Upper lobe of left lung (tissue), 6 donors: ENCODE measurements at places on chromosomes 16 and 17. TPM values are rescaled to one million over a fixed set of nuclear protein-coding genes. Genes with fewer than 3 reads are reported as not detected.

DNA sequence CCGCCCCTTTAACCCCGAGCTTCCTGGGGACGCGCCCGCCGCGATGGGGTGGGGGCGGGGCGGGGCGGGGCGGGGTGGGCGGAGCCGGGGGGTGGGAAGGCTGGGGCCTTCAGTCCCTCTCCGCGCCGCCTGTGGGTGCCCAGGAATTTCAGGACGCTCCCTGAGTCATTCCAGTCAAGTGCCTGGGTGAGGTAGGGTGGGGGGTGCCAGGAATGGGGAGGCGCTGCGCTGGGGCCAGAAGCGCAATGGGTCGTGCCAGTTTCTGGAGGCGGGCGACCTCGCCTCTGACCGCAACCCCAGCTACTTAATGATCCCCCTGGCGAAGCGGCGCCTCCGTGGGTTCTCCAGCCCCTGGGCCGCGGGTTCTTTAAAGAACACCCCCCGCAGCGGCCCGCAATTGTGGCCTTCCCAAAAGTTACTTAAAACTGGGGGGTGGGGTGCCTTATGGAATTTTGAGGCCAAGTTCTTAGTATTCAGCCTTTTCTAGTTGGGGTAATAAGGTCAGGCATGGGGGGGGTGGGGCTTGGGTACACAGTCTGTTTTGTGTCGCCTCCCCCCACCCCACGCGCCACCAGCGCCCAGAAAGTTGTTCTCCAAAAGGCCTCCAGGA lies 826 bp upstream of the GSE1 start:
- H3K27me3 ChIP-seq = no peaks in the 10 kb centered on the region
- peaks cover 78% of the 10 kb centered on the region for H3K4me1 ChIP-seq
- peak; percentile 91 for DNase-seq

DNA sequence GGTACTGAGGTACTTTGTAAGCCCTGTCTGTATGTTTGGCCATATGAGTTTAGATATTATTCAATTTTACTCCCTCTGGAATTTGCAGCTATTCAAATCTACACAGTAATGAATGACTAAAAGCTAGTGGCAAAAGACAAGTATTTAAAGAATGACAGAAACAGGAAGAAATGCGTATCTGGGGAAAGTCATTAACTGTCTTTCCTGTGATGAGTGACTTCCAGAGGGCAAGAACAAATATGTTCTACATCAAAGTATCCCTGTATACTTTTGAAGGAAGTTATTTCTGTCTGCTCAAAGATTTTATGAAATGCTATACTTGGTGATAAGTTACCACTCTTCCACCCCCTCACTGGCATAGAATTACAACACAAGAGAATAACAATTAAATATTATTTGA lies 489.3 kb upstream of the SOX9 start:
- H3K4me1 ChIP-seq = no peaks in the 10 kb centered on the region
- DNase-seq = no peak
- H3K27ac ChIP-seq = no peak overlapping the region
- no peak overlapping the region for H3K4me3 ChIP-seq
- H3K36me3 ChIP-seq = no peaks in the 10 kb centered on the region

Gene EFCAB5
- 0.22 TPM for total RNA-seq

Gene SCARF1
- 22.0 TPM for total RNA-seq

Gene FOXN1
- total RNA-seq = not detected

Gene CD300LG
- total RNA-seq = 6.0 TPM

Gene CORO6
- 33.0 TPM for total RNA-seq

- no peak overlapping the region for H3K4me3 ChIP-seq
- H3K36me3 ChIP-seq = no peaks in the 10 kb centered on the region
- no peak overlapping the region for H3K27ac ChIP-seq
- DNase-seq = no peak
- H3K27me3 ChIP-seq = no peaks in the 10 kb centered on the region
Observed at GRCh38 chr16:4586291-4586690, 28.4 kb downstream of the UBALD1 start.
